ENCODE measurements at places on chromosomes 7 and 10. TPM values are rescaled to one million over a fixed set of nuclear protein-coding genes. Genes with fewer than 3 reads are reported as not detected.

DNA sequence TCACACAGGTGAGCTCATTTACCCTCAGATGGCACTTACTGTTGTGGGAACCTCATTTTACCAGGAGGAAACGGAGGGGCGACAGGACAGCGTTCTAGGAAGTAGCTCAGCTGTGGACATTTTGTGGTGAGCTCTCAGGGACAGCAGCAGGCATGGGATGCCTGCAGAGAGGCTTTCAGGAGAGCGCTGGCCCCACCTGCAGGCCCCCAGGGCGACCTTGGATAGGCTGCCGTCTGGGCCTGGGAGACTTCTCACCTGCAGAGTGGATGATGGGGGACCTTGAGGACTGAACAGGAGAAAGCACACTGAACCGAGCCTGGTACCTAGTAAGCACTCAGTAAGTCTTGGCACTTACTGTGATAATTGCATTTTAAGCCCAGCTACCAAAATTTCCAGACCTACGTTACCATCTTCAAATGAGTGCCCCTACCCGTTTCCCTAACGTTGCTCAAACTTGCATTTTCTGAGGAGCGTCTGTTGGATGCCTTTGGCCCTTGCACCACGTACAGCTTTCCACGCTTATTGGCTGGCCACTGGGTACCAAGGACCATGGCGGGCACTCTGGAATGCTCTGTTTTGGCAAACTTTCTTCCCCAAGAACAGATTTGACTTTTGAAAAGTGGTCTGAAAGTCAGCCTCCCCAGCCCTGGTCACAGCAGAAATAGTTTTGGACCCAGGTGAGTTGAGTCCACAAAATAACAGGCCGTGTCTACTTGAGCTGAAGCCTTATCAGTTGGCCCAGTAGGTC lies 223.4 kb downstream of the EBF3 start:
- H3K27me3 ChIP-seq = no peaks in the 10 kb centered on the region
- H3K4me3 ChIP-seq = no peak overlapping the region
- H3K36me3 ChIP-seq = no peaks in the 10 kb centered on the region
- no peaks in the 10 kb centered on the region for H3K4me1 ChIP-seq
- no peak overlapping the region for H3K27ac ChIP-seq
- no peak for DNase-seq

Gene CALHM3
- not detected for total RNA-seq

Gene TFPI2
- 14.4 TPM for total RNA-seq

- H3K36me3 ChIP-seq = no peaks in the 10 kb centered on the region
- DNase-seq = no peak
- H3K4me1 ChIP-seq = no peaks in the 10 kb centered on the region
Measured at GRCh38 chr10:131456411-131456810, 144.9 kb upstream of the TCERG1L start.

Gene CUBN
- 1.3 TPM for total RNA-seq

GRCh38 chr7:50687575-50688225 lies 95.0 kb downstream of the GRB10 start:
- no peaks in the 10 kb centered on the region for H3K4me1 ChIP-seq
- H3K36me3 ChIP-seq = no peaks in the 10 kb centered on the region
- no peak overlapping the region for H3K4me3 ChIP-seq
- H3K27me3 ChIP-seq = no peaks in the 10 kb centered on the region

DNA sequence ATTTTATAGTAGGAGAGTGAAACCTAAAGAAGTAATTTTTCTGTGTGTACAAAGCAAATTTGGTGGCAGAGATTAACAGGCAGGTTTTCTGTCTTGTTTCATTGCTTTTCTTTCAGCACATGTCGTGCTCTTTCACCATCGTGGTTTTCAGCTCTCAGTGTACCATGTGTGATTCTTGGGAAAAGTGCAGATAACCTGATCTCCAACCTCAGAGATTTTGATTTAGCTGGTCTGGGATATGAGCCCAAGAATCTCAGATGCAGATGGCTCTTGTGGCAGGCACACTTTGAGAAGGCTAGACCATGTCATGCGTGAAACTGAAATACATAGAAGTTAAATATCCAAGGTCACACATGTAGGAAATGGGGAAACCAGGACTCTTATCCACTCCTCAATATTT lies 317.4 kb downstream of the EXOC4 start:
- no peaks in the 10 kb centered on the region for H3K36me3 ChIP-seq
- peak; percentile 34 for DNase-seq
- no peak overlapping the region for H3K27ac ChIP-seq

Gene UNCX
- total RNA-seq = not detected

DNA sequence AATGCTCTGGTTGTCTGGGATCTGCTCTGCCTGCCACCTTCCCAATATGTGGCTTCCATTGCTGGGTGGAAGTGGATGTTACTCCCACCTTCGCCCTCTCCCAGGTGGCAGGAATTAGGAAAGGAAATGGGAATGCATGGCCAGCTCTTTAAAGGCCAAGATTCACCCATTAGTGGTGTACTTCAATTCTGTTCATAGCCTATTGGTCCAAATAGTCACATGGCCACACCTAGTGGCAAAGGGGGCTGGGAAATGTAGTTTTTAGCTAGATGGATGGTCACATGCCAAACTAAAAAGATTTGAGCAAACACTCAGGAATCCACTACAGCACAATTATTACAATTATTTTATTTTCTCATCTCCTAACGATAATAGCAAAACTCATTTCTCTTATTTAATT lies 135.1 kb downstream of the NPY start:
- no peaks in the 10 kb centered on the region for H3K36me3 ChIP-seq
- no peak for DNase-seq
- H3K27me3 ChIP-seq = no peaks in the 10 kb centered on the region
- no peak overlapping the region for H3K27ac ChIP-seq
- H3K4me3 ChIP-seq = no peak overlapping the region

Gene SH2D4B
- not detected for total RNA-seq

GRCh38 chr7:101884671-101885596 lies 67.5 kb downstream of the CUX1 start:
- no peaks in the 10 kb centered on the region for H3K27me3 ChIP-seq
- DNase-seq = no peak
- H3K4me1 ChIP-seq = peaks cover 8% of the 10 kb centered on the region
- no peak overlapping the region for H3K4me3 ChIP-seq

DNA sequence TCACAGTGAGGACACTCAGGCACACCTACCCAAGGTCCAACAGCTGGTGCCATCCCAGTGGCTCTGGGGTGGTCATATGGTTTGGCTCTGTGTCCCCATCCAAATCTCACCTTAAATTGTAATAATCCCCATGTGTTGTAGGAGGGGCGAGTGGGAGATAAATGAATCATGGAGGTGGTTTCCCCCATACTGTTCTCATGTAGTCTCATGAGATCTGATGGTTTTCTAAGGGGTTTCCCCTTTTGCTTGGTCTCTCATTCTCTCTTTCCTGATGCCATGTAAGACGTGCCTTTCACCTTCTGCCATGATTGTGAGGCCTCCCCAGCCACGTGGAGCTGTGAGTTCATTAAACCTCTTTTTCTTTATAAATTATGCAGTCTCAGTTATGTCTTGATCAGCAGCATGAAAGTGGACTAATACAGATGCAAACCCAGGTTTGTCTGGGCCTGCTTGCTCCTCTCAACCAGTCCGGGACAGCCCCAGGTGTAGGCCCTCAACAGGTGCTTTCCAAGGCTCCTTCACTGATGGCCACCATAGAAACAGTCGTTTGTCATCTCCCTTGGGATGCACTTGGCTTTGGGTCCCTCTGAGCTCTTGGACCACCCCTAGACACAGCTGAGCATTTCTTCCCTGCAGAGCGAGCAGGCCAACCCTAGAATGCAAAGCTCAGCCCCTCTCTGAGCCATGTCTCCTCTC lies 101.3 kb upstream of the CTBP2 start:
- no peaks in the 10 kb centered on the region for H3K36me3 ChIP-seq
- H3K27me3 ChIP-seq = no peaks in the 10 kb centered on the region
- no peak overlapping the region for H3K27ac ChIP-seq
- H3K4me1 ChIP-seq = no peaks in the 10 kb centered on the region

DNA sequence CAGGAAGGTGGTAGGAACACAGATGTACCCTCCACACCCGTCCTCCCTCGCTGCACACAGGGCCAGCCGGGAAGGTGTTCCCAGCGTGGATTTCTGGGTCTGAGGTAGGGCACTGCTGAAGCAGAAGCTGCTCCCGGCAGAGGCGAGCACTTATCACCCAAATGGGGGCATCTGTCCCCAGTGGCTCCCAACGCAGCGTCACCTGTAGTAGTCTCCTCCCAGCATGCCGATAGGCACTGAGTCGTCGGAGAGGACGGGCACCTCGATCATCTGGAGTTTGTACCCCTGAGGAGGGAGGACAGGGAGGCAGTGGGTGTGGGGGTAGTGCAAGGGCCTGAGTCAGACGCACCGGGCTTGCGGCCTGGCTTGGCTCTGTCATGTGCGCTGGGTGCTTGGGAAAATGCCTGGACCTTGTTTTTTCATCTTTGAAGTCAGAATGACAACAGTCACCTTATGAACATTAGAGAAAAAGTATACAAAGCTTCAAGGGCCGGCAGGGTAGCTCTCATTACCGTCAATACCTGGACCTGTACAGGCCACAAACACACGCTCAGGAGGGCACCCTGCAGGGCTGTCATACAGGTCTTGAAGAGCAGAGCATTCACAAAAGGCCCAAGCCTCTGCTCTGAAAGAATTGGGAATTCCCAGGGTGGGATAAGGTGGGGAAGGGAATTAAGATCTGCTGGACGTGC lies 3.1 kb upstream of the PYROXD2 start:
- H3K4me1 ChIP-seq = peaks cover 3% of the 10 kb centered on the region
- no peak overlapping the region for H3K27ac ChIP-seq
- peaks cover 9% of the 10 kb centered on the region for H3K36me3 ChIP-seq
- no peak overlapping the region for H3K4me3 ChIP-seq

GRCh38 chr7:116577320-116577871 lies 52.6 kb downstream of the CAV1 start:
- no peaks in the 10 kb centered on the region for H3K36me3 ChIP-seq
- H3K27me3 ChIP-seq = no peaks in the 10 kb centered on the region
- no peak for DNase-seq
- peak overlapping the region; percentile 90 for H3K27ac ChIP-seq

DNA sequence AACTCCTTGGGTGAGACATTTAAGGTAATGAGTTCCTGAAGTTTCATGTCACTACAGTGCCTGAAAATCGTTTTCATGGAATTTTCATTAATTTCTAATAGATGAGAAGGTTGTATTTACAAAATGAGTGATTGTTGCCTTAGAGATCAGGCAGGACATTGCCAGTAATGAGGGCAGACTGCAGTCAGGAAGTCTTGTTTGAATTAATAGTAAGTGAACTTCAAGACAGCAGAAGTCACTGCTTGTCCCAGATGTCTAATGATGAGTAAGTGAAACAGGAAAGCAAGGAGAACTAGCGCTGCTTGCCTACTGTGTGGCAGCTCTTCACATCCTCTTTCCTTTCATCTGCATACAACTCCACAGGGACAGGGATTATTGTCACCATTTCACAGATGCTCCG lies 237.4 kb downstream of the BAMBI start:
- no peaks in the 10 kb centered on the region for H3K4me1 ChIP-seq
- H3K36me3 ChIP-seq = no peaks in the 10 kb centered on the region
- H3K4me3 ChIP-seq = no peak overlapping the region
- H3K27me3 ChIP-seq = no peaks in the 10 kb centered on the region

GRCh38 chr7:116365797-116366196 lies 133.7 kb upstream of the CAV2 start:
- H3K27me3 ChIP-seq = no peaks in the 10 kb centered on the region
- no peak overlapping the region for H3K4me3 ChIP-seq
- H3K36me3 ChIP-seq = no peaks in the 10 kb centered on the region
- no peaks in the 10 kb centered on the region for H3K4me1 ChIP-seq
- no peak overlapping the region for H3K27ac ChIP-seq

- H3K4me3 ChIP-seq = peak overlapping the region; percentile 56
- peak overlapping the region; percentile 83 for H3K27ac ChIP-seq
- peaks cover 30% of the 10 kb centered on the region for H3K4me1 ChIP-seq
- peaks cover 12% of the 10 kb centered on the region for H3K36me3 ChIP-seq
Measured at GRCh38 chr7:30752979-30753378, 1.0 kb downstream of the INMT start.

Gene GTPBP10
- total RNA-seq = 18.7 TPM

DNA sequence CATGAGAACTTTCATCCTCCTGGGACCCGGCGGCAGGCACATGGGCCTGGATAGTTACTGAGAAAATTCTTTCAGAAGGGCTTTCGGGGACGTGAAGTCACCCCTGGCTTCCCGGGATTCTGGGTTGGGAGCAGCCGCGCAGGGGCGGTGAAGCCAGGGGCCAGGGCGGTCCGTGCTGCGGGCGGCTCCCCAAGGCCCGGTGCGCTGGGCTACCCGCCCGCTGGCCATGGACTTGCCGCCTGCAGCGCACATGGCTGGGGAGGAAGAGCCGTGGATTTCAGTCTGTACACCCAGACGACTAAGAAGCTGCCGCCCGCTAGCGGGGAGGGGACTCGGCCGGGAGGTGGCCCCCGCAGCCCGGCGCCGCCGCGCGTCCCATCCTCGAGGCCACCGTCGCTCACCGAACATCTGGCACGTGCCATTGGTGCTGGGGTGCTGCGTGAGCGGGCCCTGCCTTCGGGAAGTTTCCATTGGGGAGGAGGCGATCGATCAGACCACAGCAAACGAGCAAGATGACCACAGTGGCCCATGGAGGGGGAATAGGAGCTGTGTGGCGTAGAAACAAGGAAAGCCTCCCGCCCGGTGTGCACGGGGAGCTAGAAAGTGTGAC lies 64.5 kb downstream of the TMEM209 start:
- H3K4me1 ChIP-seq = peaks cover 6% of the 10 kb centered on the region
- peak overlapping the region; percentile 82 for H3K27ac ChIP-seq
- DNase-seq = no peak
- no peak overlapping the region for H3K4me3 ChIP-seq
- no peaks in the 10 kb centered on the region for H3K27me3 ChIP-seq

DNA sequence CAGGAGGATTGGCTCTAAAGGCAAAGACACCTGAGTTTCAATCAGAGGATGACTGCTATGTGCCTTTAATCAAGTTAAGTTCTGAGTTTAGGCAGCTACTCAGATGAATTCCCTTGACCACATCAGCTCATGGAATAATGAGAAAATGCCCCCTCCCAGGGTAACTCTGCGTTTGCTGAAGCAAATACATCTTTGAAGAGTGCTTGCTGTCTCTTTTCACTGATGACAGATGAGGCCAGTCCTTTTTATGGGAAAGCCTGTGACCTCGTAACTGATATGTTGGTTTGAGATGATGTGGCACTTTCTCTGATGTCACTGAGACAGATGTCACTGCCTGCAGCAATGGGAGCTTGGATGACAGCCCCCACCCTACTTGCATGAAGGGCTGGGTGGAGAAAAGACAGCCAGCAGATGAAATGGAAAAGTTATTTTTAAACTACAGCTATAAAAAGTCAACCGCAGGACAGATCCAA lies 43.7 kb upstream of the DGKI start:
- H3K4me1 ChIP-seq = no peaks in the 10 kb centered on the region
- H3K27ac ChIP-seq = no peak overlapping the region

DNA sequence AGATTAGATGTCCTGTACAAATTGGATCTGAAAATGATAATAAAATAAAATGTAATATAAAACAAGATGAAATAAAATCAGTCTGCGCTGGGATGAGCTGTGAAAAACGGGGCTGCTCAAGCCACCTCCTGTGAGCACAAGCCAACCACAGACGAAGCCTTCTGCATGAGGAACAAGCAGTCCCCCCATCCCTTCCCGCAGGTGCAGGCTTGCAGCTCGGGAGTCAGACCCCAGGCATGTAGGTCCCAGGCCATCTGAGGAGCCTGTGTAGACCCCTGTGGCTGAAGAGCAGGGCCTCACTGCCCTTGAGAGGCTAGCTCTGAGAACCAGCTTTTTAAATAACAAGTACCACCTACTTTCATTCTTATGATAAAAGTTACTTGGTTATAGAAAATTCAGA lies 123.4 kb downstream of the TNS3 start:
- no peak overlapping the region for H3K4me3 ChIP-seq
- no peak for DNase-seq
- H3K4me1 ChIP-seq = peaks cover 43% of the 10 kb centered on the region
- H3K27me3 ChIP-seq = no peaks in the 10 kb centered on the region

GRCh38 chr10:46091080-46091827 lies 45.2 kb upstream of the MSMB start:
- H3K36me3 ChIP-seq = no peaks in the 10 kb centered on the region
- H3K27me3 ChIP-seq = no peaks in the 10 kb centered on the region
- DNase-seq = no peak
- H3K4me1 ChIP-seq = no peaks in the 10 kb centered on the region
- H3K27ac ChIP-seq = no peak overlapping the region
- no peak overlapping the region for H3K4me3 ChIP-seq
